ENCODE measurements at places on chromosomes 3 and 15.

DNA sequence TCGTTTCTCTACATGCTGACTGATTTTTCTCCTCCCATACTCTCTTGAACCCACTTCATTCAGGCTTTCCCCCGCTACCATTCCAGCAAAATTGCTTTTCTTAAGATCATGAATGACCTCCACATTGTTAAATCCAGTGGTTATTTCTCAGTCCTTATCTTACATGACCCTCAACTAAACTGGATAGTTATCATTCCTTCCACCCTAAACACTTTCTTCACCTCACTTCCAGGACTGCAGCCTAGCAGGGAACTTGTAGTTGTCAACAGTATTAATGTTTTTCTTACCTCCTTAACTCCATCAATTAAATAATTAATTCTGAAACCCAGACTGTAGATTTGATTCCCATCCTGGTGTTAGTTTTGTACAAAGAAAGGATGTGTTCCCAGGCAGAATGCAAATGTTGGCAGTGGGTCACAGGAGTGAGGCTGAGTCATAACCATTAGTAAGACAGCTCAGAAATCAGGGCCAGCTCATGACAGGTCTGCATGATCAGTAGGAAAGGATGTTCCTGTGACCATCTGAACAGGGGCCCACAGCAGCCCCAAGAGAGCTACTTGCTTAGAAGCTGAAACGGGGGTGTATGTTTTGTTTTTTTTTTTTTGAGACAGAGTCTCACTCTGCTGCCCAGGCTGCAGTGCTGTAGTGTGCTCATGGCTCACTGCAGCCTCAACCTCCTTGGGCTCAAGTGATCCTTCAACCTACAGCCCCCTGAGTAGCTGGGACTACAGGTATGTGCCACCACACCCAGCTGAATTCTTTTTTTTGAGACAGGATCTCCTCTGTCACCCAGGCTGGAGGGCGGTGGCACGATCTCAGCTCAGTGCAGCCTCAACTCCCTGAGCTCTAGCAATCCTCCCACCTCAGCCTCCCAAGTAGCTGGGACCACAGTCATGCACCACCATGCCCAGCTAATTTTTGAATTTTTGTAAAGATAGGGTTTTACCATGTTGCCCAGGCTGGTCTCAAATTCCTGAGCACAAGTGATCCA is 9.1 kb downstream of the BCL2L10 start:
- no peak for DNase-seq

- DNase-seq = no peak
Observed at GRCh38 chr3:141526709-141527108, 39.9 kb downstream of the RASA2 start.

DNA sequence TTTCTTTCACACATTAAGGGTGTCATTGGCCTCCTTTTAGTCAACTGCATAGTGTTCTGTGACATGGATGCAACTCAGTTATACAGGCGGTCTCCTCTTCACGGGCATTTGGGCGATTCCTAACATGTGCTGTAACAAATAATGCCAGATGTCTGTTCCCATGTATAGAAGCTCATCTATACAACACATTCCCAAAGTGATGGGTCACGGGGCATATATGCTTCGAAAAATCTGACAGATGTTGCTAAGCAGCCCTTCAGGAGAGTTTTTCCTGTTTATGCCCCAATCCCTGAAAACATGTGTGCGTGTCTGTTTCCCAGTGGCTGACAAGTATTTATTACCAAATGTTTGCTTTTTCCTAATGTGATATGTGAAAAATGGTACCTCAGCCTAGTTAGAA is 25.8 kb downstream of the LRRK1 start:
- DNase-seq = no peak

DNA sequence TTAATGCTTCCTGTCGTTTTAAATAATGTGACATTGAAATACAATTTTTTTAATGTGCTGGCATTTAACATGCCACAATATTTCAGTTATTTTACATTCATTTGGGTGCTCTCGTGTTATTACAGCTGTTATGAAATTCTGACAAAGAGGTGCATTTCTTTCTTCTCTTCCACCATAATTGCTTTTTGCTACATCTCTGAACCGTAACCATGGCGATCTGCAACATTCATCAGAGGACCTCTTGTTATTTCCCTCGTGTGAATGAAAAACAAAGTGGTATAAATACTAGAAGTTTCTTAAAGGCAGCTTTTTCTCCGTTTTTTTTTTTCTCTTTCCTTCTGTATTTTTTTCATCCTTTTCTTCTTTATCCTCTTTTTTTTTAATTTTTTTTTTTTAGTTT is 316.4 kb downstream of the MCTP2 start:
- DNase-seq = no peak

- peak; percentile 25 for DNase-seq
Observed at GRCh38 chr3:90007778-90008499, 900.5 kb downstream of the EPHA3 start.

- no peak for DNase-seq
Observed at GRCh38 chr15:45393851-45394250, 15.5 kb upstream of the GATM start.

- DNase-seq = no peak
Observed at GRCh38 chr3:68793759-68794701, 138.3 kb downstream of the TAFA4 start.

GRCh38 chr15:37490707-37491106 is 390.4 kb upstream of the MEIS2 start:
- DNase-seq = no peak

- no peak for DNase-seq
Observed at GRCh38 chr15:66895794-66896453, 169.5 kb upstream of the SMAD3 start.

DNA sequence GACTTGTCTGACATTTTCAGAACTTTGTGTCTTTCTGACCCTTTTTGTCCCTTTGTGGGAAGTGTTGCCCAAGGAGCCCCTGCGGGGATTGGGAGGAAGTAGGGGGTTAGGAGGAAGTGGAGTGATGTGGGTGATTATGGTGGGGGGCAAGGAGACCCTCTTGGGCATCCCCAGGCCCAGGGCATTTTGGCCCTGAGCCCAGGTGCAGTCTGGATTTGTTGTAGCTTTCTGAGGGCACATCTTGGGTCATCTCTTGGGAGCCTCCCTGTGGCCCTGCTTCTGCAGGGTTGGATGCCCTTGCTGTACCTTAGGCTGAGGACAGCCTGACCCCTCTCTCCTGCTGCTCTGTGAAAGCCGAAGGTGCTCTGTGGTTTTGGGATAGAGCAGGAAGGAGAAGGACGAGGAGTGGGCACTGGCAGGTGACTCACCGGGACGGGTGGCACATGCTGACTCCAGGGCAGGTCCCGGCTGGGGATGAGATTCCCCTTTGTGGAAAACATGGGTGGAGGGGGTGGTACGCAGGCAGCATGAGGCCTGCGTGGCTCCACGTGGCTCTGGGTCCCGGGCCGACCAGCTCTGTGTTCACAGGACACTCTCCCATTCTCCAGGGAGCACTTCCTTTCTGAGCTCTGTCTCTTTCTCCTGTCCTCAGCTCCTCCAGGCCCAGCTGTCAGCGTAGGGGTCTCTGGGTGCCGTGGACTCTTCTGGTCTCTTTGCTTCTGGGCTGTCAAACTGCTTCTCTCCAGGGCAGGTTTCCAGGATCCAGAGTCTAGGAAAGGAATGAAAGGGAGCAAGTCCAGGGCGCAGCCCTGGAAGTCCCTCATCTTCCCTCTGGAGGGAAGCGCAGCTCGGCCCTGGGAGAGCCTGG is 11.8 kb downstream of the CD276 start:
- DNase-seq = no peak

DNA sequence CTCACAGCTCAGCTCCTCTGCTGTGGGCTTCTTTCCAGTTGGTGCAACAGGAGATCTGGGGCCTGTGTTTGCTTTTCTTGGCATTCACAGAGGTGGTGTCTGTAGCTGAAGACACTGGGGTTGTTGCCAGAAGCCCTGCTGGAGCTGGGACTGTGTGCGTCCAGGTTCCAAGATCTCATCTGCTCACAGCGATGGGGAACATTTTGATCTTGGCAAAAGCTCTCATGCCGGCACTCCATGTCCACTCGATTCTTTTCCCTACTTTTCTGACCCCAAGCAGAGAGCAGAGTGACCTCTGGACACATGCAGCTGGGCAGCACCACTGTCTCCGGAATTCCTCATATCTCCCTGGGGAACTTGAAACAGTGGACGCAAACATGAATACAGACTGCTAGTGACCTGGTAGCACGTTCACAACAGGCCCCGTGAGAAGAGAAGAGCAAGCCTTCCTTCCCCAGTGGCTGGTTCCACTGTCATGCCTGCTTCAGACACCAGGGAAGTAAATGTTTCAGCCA is 36.1 kb upstream of the MECOM start:
- DNase-seq = no peak

GRCh38 chr3:128342701-128343180 is 123.9 kb downstream of the DNAJB8 start:
- DNase-seq = no peak

- no peak for DNase-seq
Observed at GRCh38 chr3:16817197-16817596, 67.6 kb upstream of the PLCL2 start.

DNA sequence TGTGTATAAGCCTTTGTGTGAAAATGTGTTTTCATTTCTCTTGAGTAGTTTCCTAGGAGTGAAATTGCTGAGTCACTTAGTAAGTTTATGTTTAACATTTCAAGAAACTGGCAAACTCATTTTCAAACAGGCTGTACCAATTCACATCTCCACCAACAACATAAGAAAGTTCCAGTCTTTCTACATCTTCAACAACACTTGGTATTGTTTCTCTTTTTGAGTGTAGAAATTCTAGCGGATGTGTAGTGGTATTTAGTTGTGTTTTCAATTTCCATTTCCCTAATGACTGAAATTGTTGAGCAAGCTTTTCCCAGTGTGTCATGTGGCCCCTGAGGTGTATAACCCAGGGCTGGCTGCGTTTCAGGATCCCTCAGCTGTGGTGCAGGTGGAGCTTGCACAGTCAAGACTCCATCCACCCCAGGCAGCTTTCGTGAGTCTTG is 258.5 kb downstream of the PDCD6IP start:
- no peak for DNase-seq

DNA sequence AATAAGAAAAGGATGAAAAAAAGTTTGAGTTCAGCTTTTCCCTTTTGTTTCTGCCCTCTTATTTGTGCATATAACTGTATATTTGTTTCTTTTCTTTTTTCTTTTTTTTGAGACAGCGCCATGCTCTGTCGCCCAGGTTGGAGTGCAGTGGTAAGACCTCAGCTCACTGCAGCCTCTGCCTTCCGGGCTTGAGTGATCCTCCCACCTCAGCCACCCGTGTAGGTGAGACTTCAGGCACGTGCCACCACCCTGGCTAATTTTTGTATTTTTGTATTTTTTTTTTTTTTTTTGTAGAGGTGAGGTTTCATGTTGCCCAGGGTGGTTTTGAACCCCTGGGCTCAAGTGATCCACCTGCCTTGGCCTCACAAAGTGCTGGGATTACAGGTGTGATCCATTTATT is 31.4 kb downstream of the RNF111 start:
- no peak for DNase-seq

DNA sequence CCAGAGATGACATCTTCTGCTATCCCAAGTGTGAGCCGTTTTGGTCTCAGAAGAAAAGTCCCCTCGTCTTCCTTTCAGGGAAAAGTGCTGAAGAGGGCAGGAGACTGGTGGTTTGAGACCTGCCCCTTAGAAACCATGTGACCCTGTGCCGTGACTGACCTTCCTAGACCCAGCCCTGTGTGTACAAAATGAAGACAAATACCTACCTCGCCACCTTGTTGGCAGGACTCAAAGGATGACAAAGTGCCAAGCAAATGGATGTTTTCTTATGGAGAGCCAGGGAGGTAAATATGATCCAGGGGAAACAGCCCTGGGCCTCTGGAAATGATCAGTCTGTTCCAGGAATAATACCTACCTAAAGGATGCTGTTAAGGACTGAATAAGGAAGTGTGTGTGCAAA is 41.3 kb downstream of the FAM174B start:
- no peak for DNase-seq

DNA sequence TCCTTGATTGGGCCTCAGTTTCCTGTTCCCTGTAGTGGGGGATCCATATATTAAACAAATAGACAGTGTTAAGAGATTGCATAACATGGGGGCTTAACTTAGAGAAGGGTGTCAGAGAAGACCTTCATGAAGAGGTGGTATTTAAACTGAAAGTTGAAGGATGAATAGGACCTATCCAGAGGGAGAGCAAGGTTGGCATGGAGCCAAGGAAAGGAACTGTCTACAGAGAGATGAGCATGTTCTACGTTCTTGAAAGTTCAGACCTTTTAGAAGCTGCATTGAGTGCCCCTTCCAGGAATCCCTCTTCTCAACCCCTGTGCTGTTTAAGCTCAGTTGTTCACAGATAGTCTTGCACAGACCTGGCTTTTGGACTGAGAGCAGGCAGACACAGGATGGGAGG is 2.4 kb downstream of the HTD2 start:
- no peak for DNase-seq

GRCh38 chr15:78749831-78750230 is 61.4 kb downstream of the ADAMTS7 start:
- no peak for DNase-seq

DNA sequence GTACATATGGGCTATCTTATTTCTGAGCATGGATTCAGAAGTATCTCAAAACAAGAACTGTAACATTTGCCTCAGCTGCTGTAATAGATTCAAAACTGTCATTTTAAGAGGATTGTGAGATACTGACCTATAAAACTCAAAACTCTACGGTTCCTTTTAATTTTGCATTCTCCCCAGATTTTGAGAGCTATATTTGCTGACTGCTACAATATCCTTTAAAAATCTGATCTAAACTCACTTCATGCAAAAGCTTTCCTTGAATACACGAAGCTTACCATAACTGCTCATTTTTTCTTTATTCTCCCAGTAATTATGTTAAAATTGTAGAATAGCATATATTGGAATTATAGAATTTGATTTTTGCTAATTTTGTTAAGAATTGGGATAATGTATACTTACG is 158.7 kb upstream of the ROBO1 start:
- no peak for DNase-seq

GRCh38 chr15:41819455-41820050 is 8.3 kb upstream of the JMJD7 start:
- DNase-seq = no peak

- DNase-seq = no peak
Observed at GRCh38 chr15:31435912-31436628, 109.4 kb downstream of the KLF13 start.

- no peak for DNase-seq
Observed at GRCh38 chr3:139394116-139394515, 4.7 kb upstream of the COPB2 start.

- no peak for DNase-seq
Observed at GRCh38 chr3:38018296-38019266, 10.9 kb downstream of the PLCD1 start.

- DNase-seq = no peak
Observed at GRCh38 chr3:52649461-52650210, 36.1 kb downstream of the PBRM1 start.

DNA sequence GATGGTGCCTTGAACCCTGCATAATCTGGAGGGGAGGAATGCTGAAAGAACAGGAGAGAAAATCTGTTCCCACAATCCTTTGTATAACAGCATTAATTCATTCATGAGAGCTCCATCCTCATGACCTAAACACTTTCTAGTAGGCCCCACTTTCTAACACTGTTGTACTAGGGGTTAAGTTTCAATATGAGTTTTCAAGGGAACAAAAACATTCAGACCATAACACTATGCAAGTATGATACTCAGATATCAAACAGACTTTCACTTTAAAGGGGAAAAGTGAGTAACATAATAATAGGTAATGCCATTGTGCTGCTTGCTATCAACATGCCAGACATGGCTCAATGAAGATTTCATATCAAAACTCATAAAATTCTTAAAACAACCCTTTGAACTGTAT is 32.4 kb upstream of the PLSCR2 start:
- DNase-seq = no peak

- peak; percentile 75 for DNase-seq
Observed at GRCh38 chr15:90902040-90902839, 862 bp upstream of the MAN2A2 start.

- no peak for DNase-seq
Observed at GRCh38 chr3:166836836-166837235, 543.3 kb downstream of the ZBBX start.

- DNase-seq = no peak
Observed at GRCh38 chr3:126119008-126119675, 35.2 kb upstream of the SLC41A3 start.
